ENCODE measurements at places on chromosomes 12 and 14.

DNA sequence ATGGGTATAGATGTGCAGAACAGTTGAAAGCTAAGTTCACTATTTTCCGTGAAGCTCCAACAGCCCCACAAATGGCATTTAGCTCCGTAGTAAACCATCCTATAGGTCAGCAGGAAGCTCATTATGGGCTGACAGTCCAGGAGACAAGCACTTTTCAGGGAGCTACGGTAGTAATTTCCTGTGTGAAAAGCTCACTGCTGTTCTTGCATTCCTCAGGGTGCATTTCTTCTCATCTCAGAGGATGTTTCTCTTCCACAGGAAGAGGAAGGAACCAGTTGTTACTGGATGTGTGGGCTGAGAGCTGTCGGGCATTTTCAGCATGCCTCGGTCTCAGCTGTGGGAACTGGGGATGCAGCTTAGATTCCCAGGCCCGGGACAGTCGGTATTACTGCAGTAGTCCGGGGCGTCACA lies 72.8 kb downstream of the GALNT4 start:
- DNase-seq: no peak

DNA sequence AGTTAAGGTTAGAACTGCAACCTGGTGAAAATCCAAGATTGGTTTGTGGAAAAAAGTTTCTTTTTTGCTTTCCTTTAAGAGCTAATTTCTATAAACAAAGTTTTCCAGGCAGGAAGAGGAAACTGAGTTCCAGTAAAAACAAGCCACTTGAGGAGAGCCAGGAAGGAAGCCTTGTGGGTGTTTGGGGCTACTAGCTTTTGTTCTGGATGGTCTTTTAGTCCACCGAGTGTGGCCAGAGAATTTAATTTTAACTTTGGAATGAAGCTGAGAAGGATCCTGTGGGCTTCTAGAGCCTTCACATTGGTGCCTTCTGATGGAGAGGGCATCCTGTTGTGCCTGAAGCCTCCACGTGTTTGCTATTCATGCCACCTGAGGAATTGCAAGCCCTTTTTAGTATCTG lies 327.9 kb downstream of the C12orf75 start:
- DNase-seq: no peak

GRCh38 chr14:105528586-105529318 lies 2.4 kb downstream of the TMEM121 start:
- DNase-seq: no peak

- DNase-seq: no peak
These were observed 371.7 kb downstream of the SNAPC1 start for GRCh38 chr14:62133776-62134550.

- no peak for DNase-seq
These were observed 30.7 kb downstream of the MAP4K5 start for GRCh38 chr14:50501642-50502041.

GRCh38 chr14:24366413-24366720 lies 1.6 kb upstream of the NFATC4 start:
- no peak for DNase-seq

DNA sequence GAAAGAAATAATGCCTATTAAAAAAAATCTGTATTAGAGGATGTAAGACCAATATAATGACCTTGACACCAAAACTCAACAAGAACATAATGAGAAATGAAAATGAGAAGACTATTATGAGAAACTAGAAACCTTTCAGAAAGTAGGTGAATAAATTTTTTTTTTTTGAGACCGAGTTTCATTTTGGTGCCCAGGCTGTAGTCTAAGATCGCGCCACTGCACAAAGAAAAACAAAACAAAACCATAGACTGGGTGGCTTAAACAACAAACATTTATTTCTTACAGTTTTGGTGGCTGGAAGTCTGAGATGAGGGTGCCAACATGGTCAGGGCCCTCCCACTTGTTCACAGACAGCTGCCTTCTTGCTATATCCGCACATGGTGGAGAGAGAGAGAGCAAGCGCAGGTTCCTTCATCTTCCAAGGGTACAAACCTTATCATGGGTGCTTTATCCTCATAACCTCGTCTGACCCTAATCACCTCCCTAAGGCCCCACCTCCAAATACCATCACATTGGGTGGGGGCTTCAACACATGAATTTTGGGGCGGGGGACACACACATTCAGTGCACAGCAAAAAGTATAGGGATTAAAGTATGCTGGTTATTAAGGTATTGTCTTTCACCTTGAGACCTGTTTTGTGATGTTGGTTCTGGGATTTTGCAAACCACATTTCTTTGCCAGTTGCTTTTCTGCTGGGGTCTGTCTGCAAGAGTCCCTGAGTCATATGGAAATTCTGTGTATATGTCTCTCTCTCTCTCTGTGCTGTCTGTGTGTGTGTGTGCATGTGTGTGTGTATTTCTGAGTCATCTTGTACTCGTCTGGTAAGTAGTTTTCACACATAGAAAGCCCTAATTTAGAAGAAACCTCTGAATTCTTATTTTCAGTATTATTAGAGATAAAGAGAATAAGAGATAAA lies 26.2 kb downstream of the ZCRB1 start:
- DNase-seq: peak; percentile 95

DNA sequence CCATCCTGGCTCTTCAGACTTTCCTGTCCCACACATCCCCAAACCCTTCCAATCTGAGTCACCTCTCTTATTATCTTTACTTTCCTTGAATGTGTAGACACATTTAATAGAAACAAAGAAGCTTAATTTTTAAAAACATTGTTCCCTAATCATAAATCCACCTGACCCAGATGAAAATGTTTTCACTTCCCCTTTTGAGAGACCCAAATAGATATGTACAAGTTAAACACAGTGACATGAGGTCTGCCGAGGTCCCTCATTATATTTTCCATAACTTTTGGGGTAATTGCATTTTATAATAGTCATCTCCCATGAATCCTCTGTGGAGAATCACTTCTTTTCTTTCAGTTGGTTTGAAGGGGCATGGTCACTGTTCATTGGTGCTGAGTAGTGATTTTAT lies 191.1 kb downstream of the GRIN2B start:
- no peak for DNase-seq

DNA sequence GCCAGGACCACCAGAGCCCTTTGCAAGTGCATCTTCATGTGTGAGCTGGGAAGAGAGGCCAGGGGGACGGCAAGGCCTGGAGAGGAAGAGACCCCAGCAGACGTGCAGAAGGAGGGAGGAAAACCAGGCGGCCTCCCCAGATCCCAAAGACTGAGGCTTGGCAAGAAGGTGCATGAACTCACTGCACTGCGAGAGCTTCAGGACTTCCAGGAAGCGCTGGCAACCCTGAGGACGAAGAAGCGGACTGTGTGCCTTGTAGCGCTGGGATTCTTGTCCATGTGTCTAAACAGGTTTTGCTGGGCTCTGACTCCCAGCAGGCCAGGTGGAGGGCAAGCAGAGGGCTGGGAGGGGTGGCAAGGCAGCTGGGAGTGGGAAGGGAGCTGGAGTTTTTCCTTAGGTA lies 939 bp downstream of the TGFB3 start:
- DNase-seq: no peak

DNA sequence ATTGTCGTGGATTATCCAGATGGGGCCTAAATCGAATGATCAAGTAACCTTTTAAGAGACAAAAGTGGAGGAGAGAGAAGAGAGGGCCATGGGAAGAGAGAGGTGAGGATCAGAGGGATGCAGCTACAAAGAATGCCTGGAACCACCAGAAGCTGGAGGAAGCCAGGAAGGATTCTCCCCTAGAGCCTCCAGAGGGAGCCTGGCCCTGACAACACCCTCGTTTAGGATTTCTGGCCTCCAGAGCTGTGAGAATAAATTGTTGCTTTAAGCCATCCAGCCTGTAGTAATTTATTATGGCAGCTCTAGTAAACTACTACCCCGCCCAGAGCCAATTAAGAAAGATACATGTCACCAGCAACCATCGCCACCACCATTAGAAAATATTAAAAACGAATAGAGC lies 46.2 kb upstream of the GSC start:
- no peak for DNase-seq

DNA sequence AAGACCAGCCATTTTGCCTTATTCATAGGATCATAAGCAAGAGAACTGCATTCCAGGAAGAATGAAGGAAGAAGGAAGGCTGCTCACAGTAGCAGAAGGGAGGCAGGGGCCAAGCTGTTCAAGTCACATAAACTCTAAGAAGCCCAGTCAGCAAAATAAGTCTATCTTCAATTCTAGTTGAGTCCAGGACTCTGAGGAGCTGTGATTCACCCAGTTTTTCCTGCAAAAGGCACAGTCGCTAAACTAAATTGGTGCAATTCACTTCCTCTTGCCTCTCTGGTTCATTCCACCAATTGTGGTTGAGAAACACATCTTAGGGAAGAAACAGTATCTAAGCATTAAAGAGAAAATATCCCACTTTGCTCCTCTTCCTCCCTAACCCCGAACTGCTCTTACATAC lies 9.8 kb downstream of the ZNF641 start:
- DNase-seq: no peak

DNA sequence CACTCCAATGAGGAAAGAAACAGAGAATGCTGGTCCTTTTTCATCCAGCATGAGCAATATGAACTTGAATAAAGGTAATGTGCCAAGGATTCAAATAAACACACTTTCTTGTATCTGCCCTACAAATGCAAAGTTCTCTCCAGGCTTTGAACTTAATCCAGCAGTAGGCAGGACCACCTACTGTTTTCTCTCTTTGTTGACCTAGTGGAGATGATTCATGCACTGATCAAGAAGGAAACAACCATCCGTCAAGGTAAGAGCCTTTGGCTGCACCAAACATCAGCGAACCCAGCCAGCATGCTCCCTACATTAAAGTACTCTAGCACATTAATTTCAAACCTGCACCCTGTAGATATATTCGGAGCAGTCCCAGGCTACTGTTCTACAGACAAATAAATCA lies 489.3 kb downstream of the GALC start:
- no peak for DNase-seq

DNA sequence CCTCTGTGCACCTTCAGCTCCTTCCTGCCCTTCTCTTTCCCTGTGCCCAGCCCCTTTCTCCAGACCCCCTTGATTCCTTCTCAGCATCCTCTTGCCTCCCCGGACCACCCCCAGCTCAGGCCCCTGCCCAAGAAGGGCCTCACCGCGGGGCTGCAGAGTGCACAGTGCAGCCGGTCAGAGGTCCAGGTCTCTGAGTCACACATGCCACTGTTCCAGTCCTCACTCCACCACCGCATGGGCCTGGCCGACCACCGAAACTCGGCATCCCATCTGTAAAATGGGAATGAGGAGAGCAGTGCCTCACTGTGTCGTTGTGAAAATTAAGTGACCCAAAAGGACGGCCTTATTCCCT lies 13.3 kb downstream of the BDKRB1 start:
- no peak for DNase-seq

GRCh38 chr12:7125632-7126227 lies 3.0 kb downstream of the RBP5 start:
- DNase-seq: no peak

DNA sequence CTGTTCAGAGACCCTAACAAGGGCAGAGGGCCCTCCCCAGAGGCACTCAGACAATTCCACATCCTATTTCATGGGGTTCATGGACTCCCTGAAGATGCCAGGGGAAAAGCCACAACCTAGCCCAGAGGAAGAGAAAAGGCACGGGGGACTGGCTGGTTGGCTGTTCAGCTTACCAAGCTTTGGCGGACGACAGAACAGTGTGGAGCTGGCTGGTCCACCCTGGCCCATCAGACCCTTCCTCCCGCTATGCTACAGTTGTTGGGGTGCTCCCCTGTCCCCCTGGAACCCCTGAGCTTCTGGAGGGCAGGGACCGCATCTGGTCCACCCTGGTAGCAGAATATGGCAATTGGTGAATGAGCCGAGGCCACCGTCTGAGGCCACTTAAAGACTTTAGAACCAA lies 6.3 kb downstream of the TESC start:
- no peak for DNase-seq

DNA sequence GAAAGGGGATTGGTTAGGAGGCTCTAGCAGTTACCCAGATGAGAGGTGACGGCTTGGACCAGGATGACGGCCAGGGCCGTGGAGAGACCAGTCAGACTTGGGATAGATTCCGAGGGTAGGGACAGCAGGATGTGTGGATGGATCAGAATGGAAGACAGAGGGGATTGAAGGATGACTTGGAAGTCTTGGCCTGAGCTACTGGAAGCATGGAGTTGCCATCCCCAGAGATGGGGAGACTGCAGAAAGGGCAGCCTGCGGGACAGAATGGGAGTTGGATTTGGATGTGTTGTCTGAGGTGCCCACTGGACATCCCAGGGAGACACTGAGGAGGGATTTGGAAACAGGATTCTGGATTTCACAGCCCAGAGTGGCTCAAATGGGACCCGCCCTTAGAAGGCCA lies 102.3 kb downstream of the CALM1 start:
- no peak for DNase-seq

- DNase-seq: no peak
These were observed 92.9 kb downstream of the SLCO1B1 start for GRCh38 chr12:21223930-21224329.

- DNase-seq: no peak
These were observed 122.4 kb upstream of the KRR1 start for GRCh38 chr12:75633789-75634188.

DNA sequence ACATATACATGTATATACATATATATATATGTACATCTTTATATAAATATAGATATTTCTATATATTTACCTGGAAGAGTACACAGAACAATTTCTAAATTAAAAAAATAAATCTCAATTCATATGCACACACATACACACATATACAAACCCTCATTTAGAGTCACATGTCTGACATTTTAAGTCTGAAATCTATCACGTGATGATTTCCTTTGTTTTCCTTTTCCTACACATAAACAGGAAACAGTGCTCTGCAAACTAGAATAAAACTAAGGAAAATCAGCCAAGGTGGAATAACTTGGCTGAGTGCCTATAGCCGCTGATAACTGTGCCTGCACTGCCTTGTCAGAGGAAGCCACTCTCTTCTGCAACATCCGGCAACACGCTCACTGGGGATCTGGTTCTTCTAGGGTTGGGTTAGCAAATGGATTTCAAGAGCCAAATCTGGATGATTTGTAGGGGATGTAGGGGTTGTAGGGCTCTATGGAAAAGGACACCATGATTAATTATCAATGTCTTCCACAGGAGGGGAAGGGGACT lies 480.7 kb downstream of the TMEM132D start:
- no peak for DNase-seq

GRCh38 chr12:85713373-85713772 lies 122.8 kb downstream of the RASSF9 start:
- DNase-seq: no peak

GRCh38 chr14:77066578-77067172 lies 31.4 kb upstream of the CIPC start:
- no peak for DNase-seq

GRCh38 chr14:77063571-77064171 lies 34.4 kb upstream of the CIPC start:
- DNase-seq: no peak

DNA sequence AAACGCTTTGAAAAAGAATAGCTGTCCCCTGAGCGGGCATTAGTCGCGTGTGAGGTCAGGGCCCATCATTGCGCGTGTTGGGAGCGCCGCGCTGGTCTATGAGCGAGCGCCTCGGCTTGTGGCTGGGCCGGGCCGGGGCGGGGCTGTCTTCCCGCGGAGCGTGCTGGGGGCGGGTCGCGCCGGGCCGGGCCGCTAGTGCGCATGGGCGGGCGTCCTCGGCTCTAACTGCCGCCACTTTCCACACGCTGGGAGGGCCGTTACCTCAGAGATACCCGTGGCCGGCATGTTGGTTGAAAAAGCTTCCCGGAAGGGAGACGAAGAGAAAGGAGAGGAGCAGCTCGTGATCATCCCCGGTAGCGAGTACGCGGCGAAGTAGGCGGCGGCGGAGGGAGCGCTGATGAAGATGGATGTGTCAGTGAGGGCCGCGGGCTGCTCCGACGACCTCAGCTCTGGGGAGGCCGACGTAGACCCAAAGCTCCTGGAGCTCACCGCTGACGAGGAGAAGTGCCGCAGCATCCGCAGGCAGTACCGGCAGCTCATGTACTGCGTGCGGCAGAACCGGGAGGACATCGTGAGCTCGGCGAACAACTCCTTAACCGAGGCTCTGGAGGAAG lies at the start of gene EID3:
EID3 (plus strand) TSS at position 202 of the 614 bp plus-strand sequence; CDS start at position 398, 196 bp downstream.
- DNase-seq: no peak

- no peak for DNase-seq
These were observed 147.5 kb downstream of the IPO8 start for GRCh38 chr12:30548203-30548602.
